ENCODE measurements at places on chromosomes 11 and 22.

DNA sequence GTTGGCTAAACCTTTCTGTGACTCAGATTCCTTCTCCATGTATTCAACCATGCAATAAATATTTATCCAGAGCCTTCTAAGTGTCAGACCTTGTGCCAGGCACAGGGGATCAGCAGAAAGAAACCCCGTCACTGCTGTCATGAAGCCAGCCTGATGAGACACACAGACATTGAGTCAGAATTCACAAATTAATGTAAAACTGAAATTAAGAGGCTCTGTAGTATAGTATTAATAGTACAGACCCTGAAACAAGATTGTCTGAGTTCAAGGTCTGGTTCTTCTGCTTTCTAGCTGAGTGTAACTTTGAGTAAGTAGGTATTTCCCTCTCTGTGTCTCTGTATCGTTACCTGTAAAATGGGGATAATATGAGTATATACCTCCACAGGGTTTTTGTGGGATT, 46.9 kb downstream of the ME3 start:
- DNase-seq = no peak

DNA sequence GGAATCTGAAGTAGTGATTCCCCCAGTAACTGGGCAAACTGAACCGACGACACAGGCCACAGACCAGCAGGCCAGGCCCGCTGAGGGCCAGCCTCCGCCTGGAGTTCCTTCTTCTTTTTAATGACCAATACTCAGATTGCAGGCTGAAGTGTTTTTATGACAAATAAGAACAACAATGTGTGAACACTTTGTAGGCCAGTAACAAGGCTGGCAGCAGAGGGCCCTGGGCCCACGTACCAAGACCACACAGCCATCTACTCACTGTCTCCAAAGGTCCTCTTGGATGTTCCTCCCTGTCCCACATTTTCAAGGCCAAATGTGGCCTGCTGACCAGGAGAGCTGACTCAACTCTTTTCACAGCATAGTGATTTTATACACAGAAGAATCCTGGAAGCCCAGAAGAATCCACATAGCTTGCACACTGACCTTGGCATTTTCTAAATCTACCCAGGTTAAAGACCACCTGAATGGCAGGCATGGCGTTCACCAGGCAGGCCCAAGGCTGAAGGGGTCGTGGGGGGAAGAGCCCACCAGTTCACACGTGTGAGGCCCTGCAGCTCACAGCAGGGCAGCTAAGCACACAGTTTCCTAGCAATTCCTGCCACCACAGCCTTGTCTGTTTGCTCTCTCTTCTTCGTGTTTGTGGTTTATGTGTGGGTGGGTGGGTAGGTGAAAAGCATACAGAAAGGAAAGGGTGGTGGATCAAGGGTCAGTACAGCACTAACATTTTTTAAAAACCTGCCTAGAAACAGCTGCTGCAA, 13.3 kb downstream of the SMCO4 start:
- DNase-seq = no peak

DNA sequence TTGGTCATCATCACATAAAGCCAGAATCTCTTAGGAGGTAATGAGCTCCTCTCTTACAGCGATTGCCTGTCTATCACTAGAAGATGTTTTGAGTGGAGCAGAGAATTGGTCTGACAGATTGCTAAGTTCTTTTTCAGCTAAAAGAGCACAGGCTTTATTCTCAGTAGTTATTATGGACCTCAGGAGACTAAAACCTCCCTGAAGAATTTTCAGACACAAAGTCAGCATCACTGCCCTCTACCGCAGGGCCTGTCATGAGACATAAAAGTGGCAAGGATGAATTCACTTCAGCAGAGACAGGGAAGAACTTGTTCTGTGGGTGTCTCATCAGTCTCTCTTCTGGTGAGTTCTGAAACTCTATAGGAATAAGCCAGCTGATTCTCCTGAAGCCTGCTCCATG, at the start of gene OR51I2:
Gene OR51I2 (plus strand): TSS at position 301 of the 400 bp plus-strand sequence. CDS start 4,166 bp downstream, outside the sequence.
- DNase-seq = no peak

GRCh38 chr11:72788241-72788640, 5.6 kb downstream of the STARD10 start:
- no peak for DNase-seq

- no peak for DNase-seq
Measured at GRCh38 chr11:93741882-93742226, 382 bp downstream of the C11orf54 start.

DNA sequence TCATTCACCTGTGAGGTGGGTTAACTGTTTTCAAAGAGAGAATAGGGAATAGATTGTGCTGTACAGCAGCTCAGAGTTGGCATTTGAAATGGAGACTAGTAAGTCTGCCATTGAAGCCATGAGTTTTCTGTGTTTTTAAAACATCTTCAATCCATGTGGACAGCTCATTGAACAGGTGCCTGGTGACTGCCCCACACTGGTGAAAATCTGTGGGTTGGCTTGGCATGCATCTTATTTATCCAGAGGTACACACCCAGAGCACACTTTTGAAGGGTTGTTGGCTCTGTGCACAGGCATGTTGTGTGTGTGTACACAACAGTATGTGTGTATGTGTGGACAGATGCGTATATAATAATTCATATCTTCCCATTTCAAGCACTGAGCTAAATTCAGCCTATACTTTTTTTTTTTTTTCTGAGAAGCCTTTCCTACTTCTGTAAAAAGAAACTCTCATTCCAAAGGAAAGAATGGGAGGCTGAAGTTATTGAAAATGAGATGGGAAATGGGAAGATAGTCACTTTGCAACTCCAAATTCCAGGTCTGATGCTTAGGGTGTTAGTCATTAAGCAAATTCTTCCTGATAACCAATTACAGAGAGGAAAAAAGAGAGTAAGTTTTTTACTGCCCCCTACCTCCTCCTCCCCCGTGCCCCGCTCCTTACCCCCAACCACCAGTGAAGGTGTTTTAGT, 7.0 kb upstream of the LYVE1 start:
- no peak for DNase-seq

- DNase-seq = no peak
Measured at GRCh38 chr22:29987137-29987536, 93.1 kb upstream of the HORMAD2 start.

- DNase-seq = no peak
Measured at GRCh38 chr22:30863081-30863833, 105.3 kb downstream of the MORC2 start.

DNA sequence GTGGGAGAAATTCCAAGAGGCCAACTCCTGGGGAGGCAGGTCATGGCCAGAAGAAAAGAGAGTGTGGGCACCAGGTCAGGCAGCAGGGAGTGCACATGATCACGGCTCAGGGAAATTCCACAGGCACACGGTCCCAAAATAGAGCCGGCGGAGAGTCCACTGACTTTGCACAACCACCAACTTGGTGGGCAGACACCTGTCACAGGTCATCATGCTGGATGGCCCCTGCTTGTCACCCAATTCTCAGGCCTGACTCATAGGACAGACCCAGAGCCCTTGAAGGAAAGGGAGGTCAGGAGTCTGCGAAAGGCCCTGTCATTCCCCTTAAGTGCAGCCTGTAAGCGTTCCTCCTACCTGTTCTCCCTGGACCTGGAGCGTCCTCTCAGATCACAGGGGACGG, 15.8 kb downstream of the APOL2 start:
- DNase-seq = no peak

- no peak for DNase-seq
Measured at GRCh38 chr22:44326491-44326885, 13.7 kb upstream of the SHISAL1 start.

GRCh38 chr11:70066136-70066520, 12.0 kb upstream of the ANO1 start:
- DNase-seq = no peak

DNA sequence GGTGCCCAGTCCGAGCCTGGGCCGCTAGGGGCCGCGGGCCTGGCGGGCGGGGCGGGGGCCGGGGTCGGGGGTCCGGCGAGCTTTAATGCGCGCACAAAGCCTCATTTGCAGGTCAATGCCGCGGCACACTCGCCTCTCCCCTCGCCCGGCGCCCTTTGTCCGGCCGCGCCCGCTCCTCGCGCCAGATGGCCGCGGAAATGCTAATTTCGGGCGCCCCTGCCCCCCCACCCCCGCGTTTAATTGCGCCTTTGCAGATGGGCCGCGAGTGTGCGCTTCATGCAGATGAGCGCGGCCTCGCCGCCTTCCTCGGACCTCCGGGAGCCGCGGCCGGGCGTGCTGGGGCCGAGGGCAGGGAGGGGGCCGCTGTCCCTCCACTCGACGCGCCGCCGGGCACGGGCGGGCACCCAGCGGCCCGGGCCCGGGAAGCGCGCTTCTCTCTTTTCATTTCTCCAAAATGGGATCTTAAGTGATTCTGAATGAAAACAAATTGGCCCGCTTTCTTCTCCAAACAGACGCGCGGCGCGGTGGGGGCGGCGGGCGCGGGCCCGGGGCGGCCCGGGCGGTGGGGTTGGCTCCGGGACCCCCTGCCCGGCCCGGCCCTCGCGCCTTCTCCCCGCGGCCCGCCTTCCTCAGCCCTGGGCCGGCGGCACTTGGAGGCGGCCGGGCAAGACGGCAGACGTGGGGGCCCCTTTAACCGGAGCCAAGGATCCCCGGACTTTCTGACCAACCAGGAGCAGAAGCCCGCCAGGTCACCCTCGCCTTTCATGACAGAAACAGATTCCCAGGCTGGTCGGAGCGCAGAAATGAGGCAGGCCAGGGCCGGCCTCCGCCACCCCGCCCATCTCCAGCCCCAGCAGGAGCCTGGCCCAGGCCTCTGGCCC, 22.9 kb downstream of the CDKN1C start:
- no peak for DNase-seq

GRCh38 chr11:112810951-112811350, 150.3 kb upstream of the NCAM1 start:
- DNase-seq = no peak

- no peak for DNase-seq
Measured at GRCh38 chr22:42317691-42318547, 47.5 kb upstream of the TCF20 start.

DNA sequence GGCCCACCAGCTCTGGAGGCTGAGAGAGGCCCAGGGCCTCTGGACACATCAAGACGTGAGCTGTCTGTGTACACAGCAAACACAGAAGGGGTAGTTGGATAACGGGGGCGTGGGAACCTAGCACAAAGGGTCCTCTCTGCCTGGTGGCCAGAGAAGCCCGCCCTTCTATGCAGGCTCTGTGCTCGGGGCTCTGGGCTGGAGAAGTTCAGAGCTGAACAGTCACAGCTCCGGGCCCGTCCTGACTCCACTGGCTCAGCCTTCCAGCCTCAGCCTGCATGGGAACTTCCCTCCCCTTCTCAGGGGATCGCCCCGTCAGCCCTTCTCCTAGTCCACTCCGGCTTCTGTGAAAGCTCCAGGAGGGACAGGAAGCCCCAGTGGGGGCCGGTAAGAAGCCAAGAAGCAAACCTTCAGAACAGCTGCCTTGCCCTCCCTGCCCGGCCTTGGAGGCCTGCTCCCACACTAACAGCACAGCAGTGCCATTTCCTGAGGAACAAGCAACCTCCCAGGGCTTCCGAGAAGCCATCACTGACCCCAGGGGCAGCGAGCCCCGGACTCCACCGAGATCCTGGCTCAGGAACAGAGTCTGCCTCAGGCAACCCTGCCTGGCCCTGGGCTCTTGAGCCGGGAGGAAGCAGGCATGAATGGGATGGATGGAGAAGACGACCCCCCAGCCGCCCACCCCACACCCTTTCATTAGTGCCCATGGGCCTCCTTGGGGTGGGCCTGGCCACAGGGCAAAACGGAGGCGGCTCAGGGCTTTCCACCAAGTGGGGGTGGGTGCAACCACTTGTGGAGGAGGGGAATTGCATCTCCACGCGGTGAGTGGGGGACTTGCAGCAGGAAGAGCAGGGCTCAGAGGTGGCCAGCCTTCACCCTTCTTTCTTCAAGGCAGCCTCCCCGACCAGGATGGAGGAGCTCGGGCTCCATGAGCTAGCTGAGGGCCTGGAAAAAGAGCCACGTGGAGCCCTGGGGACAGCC, 119.8 kb downstream of the ST3GAL4 start:
- no peak for DNase-seq

DNA sequence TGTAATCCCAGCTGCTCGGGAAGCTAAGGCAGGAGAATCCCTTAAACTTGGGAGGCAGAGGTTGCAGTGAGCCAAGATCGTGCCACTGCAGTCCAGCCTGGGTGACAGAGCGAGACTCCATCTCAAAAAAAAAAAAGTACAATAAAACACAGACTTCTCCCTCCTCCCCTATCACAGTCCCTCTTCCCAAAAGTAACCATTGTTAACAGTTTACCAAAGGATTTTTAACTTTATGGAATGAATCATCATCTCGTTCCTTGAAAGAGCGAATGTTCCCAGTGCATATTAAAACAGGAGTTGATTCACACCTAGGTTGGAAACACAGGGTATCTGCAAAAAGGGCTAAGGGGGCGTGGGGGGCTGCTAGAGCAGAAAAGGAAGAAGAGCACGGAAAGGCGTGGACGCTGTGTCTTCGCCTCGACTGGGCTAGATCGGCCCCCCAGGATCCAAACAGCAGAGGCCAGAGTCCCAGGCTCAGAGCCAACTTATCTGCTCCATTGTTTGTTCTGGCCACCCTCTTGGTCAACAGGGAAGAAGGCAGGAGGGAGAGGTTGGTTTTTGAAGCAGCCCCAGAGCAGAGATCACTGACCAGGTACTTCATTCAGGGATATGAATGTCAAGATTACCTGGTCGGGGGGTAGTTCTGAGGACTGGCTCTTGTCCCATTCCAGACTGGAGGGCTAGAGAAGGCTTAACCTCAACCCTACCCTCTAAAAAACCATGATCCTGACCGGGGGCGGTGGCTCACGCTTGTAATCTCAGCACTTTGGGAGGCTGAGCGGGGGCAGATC, 2.1 kb upstream of the AHNAK start:
- no peak for DNase-seq

DNA sequence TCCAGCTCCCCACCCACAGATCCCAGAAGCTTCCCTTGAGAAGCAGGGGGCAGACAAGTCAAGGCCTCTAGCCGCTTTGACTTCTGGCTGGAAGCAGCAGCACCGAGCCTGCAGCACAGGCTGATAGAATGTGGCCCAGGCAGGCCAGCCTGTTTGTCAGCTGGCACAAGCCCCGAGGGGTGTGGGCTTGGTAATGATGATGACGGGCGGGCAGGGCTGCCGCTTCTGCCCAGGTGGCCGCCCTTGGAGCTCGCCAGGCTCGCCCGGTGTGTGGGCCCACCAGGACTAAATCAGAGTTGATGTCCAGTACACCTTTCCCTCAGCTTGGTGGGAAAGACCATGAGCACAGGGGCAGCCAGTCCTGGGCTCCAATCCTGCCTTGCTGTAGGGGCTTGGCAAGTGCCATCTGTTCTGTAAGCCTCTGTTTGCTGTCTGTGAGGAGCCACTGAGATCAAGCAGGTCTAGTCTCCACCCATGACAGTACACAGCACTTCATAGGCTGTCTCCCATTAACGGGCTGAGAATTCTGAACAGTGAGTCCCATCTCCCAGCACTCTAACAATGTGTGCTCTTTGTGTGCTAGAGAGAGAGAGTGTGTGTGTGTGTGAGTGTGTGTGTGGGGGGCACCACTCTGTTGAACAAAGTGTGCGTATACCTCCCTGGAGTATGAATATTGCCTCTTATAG, 26.8 kb downstream of the MICAL2 start:
- no peak for DNase-seq
